ENCODE measurements at places on chromosomes 16 and 17. TPM values are rescaled to one million over a fixed set of nuclear protein-coding genes. Genes with fewer than 3 reads are reported as not detected.

Gene SPOP
- total RNA-seq: 27.6 TPM

Gene OTOP2
- not detected for total RNA-seq

Gene MGAT5B
- not detected for total RNA-seq

DNA sequence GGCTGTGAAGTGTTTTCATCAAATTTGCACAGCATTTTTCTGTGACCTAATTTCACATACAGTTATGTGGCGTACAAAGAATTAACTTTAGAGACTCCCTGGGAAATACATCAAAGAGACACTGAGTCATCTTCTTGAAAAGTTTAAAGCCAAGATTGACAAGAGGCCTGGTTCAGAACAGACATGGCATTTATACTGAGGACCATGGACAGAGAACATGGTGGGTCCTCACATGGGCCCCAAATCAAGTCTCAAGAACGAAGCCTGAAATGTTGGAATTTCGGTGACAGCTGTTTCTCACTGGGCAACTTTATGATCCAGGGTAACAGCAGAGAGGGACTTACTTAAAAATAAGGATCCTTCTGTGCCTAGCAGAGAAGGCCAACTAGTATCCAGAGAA lies 311.5 kb upstream of the KCNJ16 start:
- no peaks in the 10 kb centered on the region for H3K27me3 ChIP-seq
- DNase-seq: no peak
- H3K27ac ChIP-seq: no peak overlapping the region
- no peak overlapping the region for H3K4me3 ChIP-seq
- no peaks in the 10 kb centered on the region for H3K36me3 ChIP-seq

GRCh38 chr17:59695945-59696681 lies 11.1 kb downstream of the PTRH2 start:
- no peak for DNase-seq
- no peaks in the 10 kb centered on the region for H3K27me3 ChIP-seq

DNA sequence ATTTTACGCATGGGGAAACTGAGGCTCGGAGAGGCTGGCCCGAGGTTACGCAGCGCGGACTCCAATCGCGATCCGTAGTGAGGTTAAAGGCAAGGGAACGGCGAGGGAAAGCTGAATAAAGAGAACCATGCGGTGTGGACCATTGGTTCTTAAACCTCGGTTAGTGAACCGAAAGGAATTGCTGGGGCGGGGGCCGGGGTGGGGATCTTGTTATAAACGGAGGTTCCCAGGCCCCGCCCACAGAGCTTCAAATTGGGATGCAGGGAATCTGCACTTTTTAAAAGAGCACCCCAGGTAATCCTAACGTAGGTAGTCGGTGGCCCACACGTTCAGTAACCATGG lies 524 bp downstream of the IQCK start:
- H3K36me3 ChIP-seq: peaks cover 4% of the 10 kb centered on the region
- H3K4me3 ChIP-seq: peak overlapping the region; percentile 99
- no peaks in the 10 kb centered on the region for H3K27me3 ChIP-seq

GRCh38 chr17:51768706-51769105 lies 389.8 kb downstream of the CA10 start:
- H3K4me3 ChIP-seq: no peak overlapping the region
- no peak for DNase-seq
- H3K4me1 ChIP-seq: no peaks in the 10 kb centered on the region
- no peak overlapping the region for H3K27ac ChIP-seq
- no peaks in the 10 kb centered on the region for H3K27me3 ChIP-seq
- no peaks in the 10 kb centered on the region for H3K36me3 ChIP-seq

DNA sequence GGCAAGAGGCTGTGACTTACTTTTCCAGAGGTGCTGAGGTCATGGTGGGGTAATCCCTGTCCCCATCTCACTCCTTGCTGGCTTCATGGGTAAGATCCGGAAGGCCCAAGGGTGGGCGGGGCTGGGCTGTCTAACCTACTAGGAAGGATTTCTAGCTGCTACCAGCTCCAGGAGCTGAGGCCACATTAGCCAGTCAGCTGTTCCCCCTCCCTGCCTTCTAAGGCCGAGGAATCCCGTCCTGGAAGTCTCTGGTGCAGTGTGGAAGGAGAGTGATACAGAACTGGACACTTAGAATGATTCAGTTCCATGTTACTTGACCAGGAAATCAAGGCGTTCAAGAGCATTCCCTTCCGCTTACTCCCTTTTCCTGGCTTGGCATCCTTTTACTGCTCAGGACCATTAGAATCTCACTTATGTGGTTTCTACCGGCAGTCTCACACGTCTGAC lies 8.9 kb downstream of the GNGT2 start:
- no peaks in the 10 kb centered on the region for H3K36me3 ChIP-seq
- no peak overlapping the region for H3K27ac ChIP-seq
- DNase-seq: no peak
- H3K27me3 ChIP-seq: no peaks in the 10 kb centered on the region
- no peaks in the 10 kb centered on the region for H3K4me1 ChIP-seq

DNA sequence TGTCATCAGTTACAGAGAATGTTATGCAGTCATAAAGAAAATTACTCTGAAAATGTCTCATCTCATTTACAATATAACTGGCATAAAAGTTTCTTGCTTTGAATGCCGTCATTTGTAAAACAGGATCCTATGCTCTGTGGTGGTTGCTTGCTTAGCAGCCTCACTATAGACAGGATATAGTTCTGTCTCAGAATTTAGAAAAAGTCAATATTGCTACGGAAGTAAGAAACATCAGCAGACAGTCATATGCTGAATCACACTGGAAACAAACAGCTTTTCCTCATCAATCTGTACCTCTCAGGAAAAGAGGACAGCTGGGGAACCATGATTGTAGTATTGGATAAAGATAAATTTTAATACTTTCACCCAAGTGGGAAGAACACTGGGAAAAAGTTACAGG lies 105.5 kb downstream of the MYO1D start:
- DNase-seq: no peak
- no peaks in the 10 kb centered on the region for H3K36me3 ChIP-seq
- H3K27ac ChIP-seq: no peak overlapping the region
- no peaks in the 10 kb centered on the region for H3K4me1 ChIP-seq

DNA sequence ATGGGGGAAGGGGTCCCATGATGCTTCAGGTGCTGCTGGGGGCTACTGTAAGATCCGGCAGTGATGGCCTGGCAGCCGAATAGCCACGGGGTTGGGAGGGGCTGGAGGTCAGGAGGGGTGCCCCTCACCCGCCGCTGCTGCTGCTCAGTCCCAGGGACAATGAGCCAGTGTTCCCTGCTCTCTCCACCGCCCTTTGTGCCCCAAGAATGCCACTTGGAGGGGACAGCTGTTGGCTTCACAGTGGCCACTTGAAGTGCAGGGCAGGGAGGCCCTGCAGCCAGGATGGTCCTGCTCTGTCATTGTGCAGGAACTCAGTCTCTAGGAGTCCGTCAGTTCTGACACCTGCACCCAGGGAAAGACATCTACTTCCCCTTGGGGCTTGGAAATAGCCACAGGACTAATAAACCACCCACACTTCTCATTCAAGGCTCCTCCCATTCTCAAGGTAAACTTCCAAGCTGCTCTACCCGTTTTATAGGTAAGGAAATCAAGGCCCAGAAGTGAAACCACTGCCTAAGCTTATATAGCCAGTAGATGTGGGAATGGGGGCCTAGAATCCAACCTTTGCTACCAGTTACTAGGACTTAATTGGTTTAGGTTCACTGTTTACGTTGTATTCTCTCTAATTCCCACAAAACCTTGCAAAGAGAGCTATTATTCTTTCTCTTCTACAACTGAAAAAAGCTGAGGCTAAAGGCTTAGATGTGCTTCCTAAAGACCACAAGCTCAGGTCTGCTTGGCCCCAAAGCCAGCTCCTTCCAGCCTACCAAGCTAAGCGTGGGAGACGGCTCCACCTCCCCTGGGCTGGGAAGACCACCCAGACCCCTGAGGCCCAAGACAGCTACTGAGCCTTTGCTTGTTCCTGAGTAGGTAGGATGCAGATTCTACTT lies 6.2 kb upstream of the CPSF4L start:
- H3K4me3 ChIP-seq: no peak overlapping the region
- H3K27ac ChIP-seq: peak overlapping the region; percentile 35
- DNase-seq: no peak
- peaks cover 25% of the 10 kb centered on the region for H3K4me1 ChIP-seq

- H3K36me3 ChIP-seq: no peaks in the 10 kb centered on the region
- no peaks in the 10 kb centered on the region for H3K27me3 ChIP-seq
- H3K4me1 ChIP-seq: no peaks in the 10 kb centered on the region
- H3K27ac ChIP-seq: no peak overlapping the region
- H3K4me3 ChIP-seq: no peak overlapping the region
Measured at GRCh38 chr17:70447588-70447987, 278.3 kb downstream of the KCNJ2 start.

DNA sequence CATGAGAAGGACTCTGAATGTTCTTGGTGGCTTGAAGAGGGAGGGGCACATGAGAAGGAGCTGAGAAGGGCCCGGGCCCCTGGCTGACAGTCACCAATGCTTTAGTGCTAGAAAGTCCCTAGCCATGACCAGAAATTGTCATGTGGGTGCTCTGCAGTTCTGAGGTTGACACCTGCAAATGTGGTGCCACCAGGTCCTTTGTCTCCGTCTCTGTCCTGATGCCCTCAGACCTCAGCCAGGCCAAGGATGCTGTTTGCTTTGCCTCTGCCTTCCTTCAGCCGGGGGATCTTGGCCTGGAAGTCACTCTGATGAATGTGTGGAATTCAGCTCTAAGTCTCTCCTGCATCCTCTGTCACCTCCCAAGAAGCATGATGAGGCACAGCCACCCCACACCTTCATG lies 63.6 kb downstream of the TNFRSF13B start:
- H3K36me3 ChIP-seq: no peaks in the 10 kb centered on the region
- no peak overlapping the region for H3K4me3 ChIP-seq
- no peaks in the 10 kb centered on the region for H3K27me3 ChIP-seq
- no peak for DNase-seq
- no peaks in the 10 kb centered on the region for H3K4me1 ChIP-seq
- H3K27ac ChIP-seq: no peak overlapping the region

GRCh38 chr17:30300818-30301217 lies 9.1 kb upstream of the BLMH start:
- no peaks in the 10 kb centered on the region for H3K27me3 ChIP-seq
- no peak for DNase-seq
- no peak overlapping the region for H3K4me3 ChIP-seq
- H3K36me3 ChIP-seq: no peaks in the 10 kb centered on the region

- no peaks in the 10 kb centered on the region for H3K27me3 ChIP-seq
- H3K4me1 ChIP-seq: peaks cover 9% of the 10 kb centered on the region
- H3K36me3 ChIP-seq: no peaks in the 10 kb centered on the region
- peak overlapping the region; percentile 51 for H3K27ac ChIP-seq
- H3K4me3 ChIP-seq: peak overlapping the region; percentile 85
- DNase-seq: no peak
Measured at GRCh38 chr16:88651276-88651988, 579 bp upstream of the CYBA start.
